Activated CD4-positive, alpha-beta T cell treated with anti-CD3 and anti-CD28 coated beads for 24 hours (primary cell): ENCODE measurements at places on chromosomes 6 and 20.

GRCh38 chr20:6700563-6701329 is 66.7 kb upstream of the BMP2 start:
- DNase-seq, result no peak

DNA sequence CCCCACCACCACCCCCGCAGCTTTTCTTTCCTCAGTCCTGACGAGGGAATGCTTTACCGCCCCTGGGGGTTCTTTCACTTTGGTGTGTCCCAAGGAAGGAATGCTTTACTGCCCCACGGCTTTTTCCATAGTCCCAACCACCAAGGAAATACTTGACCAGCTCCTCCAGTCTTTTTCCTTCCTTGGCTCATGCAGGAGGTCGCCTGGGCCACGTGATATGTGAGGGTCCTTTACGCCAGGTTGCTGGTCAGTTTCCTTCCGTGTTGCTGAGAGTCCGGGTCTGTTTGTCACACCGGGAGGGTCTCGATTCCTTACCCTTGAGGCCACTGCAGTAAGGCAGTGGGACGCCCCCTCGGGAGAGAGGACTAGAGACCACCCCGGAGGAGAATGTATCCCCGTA is 58.9 kb upstream of the CDH4 start:
- no peak for DNase-seq

GRCh38 chr6:126821706-126822105 is 296.8 kb upstream of the RSPO3 start:
- DNase-seq, result no peak

DNA sequence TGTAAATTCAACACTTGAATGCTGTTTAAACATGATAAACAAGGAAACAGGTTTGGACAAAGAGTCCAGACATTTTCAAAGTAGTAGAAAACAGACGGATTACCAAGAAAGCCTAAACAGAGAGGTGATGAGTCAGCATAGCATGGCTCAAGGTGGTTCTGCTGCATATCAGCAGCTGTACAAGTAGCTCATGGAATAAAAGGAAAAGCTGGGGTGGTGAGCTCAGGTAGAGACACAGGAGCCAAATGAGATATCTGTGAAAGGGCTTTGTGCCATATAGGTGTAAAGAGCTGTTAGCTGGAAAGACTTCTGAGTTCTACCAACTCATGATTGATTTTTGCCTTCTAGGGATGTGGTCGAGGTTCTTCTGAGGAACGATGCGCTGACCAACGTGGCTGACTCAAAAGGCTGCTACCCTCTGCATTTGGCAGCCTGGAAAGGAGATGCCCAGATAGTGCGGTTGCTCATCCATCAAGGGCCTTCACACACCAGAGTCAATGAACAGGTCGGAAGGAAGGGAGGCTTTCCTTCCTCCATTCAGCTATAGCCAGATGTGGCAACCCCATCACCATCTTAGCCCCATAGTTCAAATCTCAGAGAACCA is 80.7 kb downstream of the ANKS1A start:
- no peak for DNase-seq

- no peak for DNase-seq
Measured at GRCh38 chr6:73664701-73665100, 10.9 kb upstream of the SLC17A5 start.

DNA sequence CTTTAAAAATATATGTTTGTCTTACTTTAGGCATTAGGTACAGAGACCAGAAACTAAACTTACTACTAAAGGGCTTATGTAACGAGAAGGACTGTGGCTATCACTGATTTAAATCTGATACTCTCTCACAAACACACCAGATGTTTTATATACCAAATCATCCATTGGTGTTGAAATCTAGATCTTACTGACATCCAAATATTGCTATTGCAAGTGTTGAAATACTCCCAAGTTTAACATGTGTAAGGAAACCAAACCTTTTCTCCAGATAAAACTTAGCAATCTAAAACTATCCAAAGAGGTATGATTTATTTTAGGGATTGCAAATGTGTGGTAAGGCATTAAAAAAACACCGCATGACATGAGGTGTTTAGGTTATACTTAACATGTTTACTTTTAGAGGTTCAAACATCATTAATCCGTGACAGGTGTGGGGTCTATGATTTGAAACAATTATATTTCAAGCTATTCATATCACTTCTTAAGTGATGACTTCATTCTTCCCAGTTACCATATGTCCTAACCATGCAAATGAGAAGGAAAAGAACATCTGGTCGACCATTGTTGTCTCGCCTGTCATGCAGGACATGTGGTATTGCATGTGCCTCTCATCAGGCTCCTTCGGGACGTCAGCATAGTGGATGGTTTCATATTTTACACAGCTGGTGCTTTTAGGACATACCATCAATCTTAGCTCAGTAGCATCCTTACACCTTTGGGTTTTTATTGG is 168.3 kb upstream of the SPACA1 start:
- no peak for DNase-seq
